ENCODE measurements at places on chromosomes 16 and 17.

- DNase-seq = no peak
Measured at GRCh38 chr17:44327715-44328449, 3.3 kb upstream of the SLC25A39 start.

DNA sequence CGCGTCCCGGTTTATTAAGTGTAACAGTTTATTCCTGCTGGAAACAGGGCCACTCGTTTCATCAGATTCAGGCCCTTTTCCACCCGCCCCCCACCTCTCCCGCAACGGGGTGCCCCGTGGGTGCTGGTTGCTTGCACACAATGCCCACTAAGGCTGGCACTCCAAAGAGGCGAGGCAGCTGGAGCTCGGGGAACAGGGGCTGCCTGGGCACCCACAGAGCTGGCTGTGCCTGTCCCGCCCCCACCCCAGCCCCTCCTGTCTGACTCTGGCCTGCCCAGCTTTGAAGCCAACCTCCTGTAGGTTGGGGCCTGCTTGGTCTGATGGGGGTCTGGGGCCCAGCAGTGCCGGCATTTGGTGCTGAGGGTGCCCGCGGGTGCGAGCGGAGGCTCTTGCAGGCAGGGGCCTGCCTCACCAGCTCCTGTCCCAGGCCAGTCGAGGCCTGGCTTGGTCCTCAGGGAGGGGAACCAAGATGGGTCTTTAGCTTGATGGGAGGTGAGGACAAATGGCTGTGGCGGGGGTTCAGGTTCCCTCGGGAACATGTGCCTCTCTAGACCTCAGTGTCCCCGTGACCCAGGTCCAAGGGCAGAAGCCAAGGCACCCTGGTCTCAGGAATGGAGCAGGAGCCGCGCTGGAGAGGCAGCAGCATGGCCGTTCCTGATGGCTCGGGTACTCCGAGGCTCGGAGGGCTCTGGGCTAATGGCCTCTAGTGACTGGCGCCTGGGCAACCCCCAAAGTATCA, 20.1 kb downstream of the MYBBP1A start:
- DNase-seq = no peak

- DNase-seq = no peak
Measured at GRCh38 chr17:1646199-1646875, 805 bp upstream of the SCARF1 start.

DNA sequence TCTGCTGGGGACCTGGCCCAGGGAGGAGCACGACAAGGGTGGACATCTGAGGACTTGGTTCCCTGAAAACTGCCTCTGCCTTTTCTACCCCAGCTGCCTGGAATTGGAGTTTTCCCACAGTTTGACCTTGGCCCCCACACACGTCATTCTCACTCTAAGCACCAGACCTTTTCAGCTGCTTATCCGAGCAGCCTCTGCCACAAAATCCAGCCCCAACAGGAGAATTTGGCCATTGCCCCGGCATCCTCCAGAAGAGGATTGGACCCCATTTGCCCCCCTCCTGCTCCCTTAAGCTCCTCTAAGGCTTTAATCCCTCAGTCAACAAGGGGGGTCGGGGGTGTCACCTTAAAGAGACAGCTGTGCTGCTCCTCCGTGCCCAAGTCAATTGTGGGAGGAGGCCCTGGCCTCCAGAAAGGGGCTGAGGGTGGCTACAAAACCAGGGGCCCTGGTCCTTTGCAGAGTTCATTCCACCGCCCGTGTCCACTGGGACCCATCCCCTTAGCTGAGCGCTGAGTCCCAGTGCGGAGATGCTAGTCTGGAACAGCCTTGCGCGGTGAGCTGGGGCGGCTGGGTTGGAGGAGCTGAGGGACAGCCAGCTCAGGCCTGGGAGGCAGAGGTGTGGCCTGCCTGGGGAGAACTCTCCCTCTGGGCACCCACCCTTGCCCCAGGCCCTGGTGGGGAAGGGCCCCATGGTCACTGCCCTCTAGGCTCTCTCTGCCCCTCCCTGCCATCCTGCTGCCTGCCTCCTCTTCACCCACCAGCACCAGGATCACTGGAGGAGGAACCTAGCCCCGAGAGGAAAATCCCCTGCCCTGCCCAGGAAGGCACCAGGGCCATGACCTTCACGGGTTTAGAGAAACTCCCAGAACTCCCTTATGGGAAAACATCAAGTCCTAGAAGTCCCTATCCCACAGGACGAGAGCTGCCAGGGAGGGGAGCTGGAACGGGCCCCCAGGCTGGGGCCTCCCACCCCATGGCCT, 18.8 kb downstream of the TTYH2 start:
- DNase-seq = no peak

DNA sequence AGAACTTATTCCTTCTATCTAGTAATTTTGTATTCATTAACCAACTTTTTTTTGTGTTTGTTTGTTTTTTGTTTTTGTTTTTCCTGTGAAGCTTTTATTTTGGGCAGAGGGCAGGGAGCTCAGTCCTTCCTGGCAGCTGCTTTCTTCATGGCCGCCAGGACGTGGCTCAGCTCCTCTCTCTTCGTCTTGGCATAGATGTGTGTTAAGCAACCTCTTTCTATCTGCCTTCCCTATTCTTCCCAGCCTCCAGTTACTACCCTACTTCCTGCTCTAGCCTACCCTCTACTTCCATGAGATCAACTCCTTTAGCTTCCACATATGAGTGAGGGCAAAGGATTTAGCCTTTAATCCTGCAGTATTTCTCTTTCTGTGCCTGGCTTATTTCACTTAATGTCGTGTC, 8.2 kb upstream of the BRD7 start:
- no peak for DNase-seq

- no peak for DNase-seq
Measured at GRCh38 chr16:776824-777223, 11.4 kb downstream of the RPUSD1 start.

DNA sequence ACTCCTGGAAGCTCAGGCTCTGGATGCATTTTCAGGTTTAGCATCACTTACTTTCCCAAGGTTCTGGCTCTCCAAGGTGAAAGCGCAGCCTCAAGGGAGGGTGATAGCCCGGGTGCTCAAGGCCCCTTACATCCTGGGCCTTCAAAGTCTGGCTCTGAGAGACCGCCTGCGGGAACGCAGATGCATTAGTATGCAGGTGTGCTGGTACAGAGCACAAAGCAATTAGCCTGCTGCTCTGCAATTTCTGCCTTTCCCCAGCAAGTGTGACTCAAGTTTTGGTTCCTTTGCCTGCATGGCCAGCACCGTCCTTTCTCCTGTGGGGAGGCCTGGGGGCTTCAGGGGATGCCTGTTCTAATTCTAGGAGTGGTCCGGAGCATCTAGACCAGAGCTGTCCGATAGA, 116.2 kb downstream of the AATF start:
- no peak for DNase-seq

- DNase-seq = no peak
Measured at GRCh38 chr16:56885446-56886162, 20.6 kb downstream of the SLC12A3 start.

DNA sequence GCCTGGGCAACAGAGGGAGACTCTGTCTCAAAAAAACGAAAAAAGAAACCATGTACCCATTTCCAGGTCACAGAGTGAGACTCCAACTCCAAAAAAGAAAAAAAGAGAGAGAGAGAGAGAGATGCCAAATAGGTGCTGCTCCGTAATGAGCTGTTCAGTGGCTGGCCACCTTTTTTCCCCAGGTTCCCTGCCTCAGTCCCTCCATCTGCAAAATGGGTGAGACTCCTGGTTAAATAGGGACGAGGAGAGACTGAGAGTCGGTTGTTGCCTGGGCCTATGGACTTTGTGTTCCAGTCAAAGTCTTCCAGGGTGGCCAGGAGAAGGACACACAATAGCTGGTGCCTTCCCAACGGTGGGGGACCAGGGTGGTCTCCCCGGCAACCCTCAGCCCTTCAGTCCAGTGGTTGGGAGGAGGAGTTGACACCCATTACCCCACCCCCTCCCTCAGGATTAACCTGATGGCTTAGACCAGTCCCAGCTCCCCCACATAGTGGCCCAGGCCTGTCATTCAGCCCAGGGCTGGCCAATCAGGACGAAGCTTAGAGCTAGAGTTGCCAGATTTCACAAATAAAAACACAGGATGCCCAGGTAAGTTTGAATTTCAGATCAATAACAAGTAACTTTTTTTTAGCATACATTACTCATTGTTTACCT, 258.2 kb downstream of the PARN start:
- DNase-seq = no peak

GRCh38 chr16:55372792-55373488, 48.9 kb downstream of the IRX6 start:
- no peak for DNase-seq

- no peak for DNase-seq
Measured at GRCh38 chr17:17612085-17613022, 20.8 kb upstream of the PEMT start.

GRCh38 chr17:10120109-10120485, 78.3 kb downstream of the GAS7 start:
- DNase-seq = no peak

- no peak for DNase-seq
Measured at GRCh38 chr17:74234486-74234885, 21.1 kb downstream of the TTYH2 start.

GRCh38 chr16:22075776-22076175, 16.6 kb upstream of the VWA3A start:
- DNase-seq = no peak

GRCh38 chr16:27314986-27315332, 1.2 kb downstream of the IL4R start:
- DNase-seq = no peak

- DNase-seq = no peak
Measured at GRCh38 chr16:22400900-22401299, 26.5 kb upstream of the CDR2 start.

DNA sequence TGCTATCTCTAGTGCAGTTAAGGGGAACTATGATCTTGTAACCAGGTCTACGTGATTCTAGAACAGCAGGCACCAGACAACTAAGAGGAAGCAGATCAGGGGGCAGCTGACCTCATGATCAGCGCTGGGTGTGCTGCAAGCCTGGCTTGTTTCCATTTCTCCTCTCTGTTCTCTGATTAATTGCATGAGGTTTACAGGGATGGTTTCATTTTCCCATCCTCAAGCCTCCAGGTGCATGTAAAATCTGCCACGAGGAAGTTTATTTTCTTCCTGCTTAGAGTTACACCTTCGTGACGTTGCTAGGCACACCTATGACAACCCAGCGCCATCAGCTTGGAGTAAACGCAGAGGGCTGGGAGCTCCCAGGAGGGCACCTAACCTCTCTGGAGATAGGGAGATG, 4.3 kb upstream of the NUPR1 start:
- DNase-seq = no peak

- no peak for DNase-seq
Measured at GRCh38 chr17:75433218-75433783, 23.1 kb upstream of the TMEM94 start.

DNA sequence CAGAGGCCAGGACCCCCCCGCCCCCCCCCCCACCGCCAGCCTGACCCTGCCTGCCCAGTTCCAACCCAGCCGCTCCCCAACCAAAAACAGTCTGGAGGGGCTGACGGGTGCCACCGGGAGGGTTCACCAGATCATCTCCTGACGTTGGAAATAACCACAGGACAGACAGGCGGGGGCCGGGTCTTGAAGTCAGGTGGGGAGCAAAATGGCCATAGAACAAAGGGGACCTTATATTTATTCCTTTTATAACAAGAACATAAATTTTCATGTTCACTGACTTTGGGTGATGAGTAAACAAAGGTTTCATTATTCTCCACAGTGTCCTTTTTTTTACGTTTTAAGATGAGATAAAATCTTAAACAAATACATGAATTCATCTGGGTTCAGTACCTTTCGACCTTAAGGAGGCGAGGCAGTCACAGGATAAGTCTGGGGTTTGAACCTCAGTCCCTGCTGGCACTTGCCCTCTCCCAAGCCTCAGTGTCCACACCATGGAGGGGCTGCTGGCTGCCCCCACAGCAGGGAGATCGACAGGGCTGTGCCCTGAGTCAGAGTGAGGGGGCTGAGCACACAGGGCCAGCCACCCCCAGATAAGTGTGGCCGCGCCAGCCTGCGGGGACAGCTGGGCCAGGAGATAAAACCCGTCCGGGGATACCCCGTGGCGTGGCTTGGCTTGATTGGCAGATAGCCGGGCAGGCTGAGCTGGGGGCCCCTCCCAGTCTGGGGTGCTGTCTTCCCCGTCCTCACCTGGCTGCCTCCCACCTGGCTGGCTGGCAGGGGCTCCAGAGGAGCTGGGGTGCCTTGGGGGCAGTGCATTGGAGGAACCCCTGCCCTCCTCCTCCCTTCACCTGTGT, 15.0 kb downstream of the SLC7A5 start:
- no peak for DNase-seq

All from NCI-H187 treated with DMSO at 0.1 percent for 48 hours (cell line).